ENCODE measurements at places on chromosomes 12 and 14.

DNA sequence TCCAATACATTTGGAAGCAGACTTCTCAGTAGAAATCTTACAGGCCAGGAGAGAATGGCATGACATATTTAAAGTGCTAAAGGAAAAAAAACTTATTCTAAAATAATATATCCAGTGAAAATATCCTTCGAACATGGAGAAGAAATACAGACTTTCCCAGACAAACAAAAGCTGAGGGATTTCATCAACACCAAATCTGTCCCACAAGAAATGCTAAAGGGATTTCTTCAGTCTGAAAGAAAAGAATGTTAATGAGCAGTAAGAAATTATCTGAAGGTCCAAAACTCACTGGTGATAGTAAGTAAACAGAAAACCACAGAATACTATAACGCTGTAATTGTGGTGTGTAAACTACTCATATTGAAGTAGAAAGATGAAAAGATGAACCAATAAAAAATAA is 103.9 kb downstream of the INSM2 start:
- DNase-seq: no peak

GRCh38 chr12:132391326-132392041 is 62.1 kb upstream of the GALNT9 start:
- DNase-seq: no peak

DNA sequence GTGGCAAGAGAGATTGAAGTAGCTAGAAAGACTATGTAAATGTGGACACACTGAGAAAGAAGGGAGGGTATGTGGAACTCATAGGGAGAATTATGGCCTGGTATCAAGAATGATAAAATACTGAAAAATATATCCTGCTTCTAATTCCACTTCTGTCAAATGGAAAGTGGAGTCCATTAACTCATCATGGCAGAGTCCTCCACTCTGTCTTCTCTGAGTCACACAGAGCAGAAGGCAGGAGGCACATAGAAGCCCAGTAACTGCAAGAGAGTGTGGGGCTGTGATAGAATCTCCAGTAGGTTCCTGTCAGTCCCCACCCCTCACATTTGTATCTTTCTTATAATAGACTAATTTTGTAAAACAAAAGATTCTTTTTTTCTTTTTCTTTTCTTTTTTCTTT is 223.7 kb downstream of the AKAP6 start:
- no peak for DNase-seq

DNA sequence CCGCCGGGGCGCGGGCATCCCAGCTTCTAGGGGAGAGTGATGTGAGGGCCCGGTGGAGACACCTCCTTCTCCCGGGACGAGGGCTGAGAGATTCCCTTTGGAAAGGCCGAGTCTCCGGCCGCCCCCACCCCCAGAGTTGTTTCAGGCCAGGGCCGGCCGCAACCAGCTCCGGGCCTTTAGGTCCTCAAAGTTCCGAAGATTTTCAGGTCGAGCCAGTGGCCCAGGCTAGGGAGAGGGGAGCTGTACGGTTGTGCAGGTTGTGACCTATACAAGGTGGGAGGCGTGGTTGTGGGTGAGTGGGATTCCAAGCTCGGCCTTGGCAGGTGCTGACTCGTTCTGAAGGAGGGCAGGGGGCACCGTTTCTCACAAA is 18.4 kb upstream of the ANKRD33 start:
- DNase-seq: no peak

DNA sequence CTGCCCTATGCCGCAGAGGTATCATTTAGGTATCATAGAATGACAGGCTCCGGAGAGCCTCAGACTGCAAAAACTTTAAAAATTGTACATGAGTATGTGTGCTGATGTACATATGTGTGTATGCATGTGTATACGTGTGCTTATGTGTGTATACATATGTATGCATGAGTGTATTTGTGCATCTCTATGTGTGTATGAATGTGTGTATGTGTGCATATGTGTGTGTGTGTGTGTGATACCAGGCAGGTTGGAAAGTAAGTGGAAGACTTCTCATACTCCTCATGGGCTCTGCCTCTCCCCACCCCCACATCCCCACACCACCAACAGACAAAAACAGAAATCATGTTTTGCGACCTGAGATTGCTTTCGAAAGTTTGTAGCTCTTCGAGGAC is 621 bp upstream of the TMEM117 start:
- DNase-seq: no peak

DNA sequence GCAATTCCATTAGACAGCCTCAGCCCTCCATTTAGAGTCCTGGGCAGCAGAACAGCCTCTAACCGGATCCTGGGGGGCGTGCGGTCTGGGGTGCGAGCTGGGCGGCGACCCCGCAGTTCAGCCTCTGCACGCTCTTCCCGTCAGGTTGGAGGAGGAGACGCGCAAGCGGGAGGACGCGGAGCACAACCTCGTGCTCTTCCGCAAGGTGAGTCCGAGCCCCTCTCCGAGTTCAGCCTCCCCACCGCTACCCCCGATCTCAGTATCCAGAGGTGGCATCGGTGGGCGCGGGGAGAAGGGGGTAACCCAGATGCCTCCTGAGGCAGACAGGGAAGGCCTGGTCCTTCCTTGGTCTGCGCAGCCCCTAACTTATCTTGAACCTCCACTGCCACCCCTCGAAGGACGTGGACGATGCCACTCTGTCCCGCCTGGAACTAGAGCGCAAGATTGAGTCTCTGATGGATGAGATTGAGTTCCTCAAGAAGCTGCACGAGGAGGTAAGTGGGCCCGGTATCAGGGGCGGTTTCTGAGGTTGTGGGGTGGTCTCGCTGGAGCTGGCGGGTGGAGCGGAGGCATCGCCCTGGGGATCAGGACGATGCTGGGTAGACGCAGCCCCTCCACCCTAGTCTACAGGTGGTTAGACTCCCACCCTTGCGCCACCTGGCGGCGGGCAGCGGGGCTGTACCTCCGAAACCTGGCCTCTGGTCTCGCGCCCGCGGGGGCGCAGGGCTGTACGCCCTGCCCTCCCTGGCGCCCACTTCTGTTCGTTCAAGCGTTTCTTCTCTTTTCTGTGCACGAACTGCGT is 1.3 kb downstream of the PRPH start:
- peak; percentile 87 for DNase-seq

DNA sequence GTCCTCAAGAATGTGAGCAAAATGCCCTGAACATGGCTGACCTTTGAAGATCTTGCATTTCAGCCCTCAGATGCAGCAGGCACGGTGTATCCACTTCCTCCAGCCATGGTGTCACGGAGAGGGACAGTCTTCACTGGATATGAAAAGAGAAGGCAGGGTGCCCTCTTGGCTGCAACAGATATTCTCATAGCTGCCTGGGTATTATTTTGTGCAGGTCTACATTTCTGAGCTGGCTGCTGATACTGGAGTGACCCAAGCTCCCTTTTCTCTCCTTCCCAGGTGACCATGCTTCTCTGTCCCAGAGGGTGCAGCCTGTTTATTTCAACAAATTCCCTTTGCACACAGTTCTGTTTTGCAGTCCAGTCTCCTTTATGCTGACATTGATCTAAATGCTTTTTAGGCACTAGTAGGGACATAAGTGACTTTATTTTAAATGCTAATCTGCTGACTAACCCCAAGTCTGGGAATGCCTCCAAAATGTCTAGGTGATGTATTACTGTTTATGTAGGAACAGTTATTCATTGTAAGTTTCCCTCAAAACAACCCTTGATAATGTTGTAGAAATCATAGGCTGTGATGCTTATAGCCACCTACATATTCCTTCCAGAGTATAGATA is 17.4 kb upstream of the PYGL start:
- DNase-seq: no peak

DNA sequence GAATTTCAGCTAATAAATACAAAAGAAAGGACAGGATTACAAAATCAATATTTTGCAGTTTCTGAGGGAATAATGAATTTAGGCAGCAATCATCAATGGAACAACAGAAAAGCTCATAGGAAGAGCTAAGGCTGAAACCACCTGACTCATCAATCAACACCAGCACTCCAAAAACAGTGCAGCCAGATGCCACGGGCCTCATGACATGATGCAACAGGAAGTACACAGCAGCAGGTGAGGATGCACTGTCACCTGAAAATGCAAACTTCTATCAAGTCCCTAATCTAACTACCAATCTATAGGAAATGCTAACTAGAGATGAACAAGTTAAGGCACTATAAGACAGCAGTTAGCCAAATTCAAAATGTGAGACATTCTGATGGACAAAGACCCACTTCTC is 21.7 kb downstream of the GNS start:
- no peak for DNase-seq

DNA sequence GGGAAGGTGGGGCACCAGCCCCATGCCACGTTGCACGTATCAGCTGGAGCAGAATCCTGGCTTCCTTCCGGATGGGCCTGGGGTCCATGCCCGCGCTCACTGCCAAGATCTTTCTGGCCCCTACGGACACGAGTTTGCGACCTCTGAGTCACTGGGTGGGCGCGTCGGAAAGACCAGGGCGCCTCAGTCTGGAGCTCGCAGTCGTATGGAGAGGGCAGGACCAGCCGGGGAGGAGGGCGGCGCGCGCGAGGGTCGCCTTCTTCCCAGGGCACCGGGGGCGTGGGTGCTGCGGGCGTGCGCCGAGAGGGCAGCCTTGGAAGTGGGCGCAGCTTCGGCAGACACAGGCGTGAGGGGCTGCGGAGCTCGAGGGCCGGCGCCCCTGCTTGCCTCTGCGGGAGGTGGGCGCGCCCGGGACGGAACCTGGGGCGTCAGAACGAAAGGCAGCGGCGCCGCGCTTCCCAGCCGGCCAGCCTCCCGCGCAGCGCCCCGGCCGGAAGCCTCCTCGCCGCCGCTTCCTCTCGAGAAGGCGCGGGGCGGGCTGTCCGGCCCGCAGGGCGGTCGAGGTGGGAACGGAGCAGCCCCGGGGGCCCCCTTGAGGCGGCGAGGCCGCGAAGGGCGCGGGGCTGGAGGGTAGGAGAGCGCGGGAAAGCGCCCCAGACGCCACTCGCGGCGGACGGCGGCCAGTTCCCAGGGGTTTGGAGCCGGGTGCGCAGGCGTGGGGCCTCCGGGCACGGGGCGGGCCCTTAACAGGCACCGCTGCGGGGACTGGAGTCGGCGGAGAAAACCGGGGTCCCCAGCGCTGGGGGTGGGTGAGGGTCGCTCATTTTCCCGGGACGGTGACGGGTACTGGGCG is at the start of gene ARL6IP4:
Gene ARL6IP4, plus strand, starts transcription at position 499 of the 853 bp plus-strand sequence. CDS start 459 bp downstream, outside the sequence.
- DNase-seq: no peak

DNA sequence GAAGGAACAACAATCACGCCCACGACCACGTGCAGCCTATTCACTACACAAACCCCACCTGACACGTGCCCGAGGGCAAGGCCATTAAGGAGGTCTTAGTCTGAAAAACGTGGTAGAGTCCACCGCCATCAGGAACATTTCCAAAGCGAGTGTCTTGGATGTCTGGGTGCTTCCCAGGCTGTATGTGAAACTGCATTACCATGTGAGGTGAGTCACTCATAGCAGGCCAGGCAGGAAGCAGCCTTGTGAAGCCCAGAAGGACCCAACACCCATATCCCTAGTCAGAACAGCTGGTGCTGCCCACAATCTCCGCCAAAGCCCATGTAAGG is 3.3 kb upstream of the KRT79 start:
- peak; percentile 28 for DNase-seq
